LNCaP clone FGC (cell line): ENCODE measurements at places on chromosomes 1 and 21.
A peak's percentile ranks its signal among the peaks of the same experiment; 100 is the strongest.

DNA sequence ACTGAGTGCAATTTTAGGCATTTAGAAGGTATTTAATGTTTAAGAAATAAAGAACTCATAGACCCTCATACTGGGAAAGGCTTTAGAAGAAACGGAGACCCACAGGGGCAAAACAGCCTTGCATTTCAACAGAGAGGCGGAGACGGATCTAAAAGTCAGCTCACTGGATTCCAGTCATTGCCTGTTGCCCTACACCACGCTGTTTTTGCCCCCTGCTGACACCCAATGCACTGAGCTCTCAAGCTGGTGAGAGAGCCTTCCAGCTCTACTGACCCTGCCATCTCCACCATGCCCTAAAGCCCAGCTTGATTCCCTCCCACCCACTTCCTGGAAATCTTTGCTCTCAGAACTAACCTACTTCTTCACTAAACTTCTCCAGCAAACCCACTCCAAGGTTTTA lies 7.2 kb upstream of the TRAF3IP3 start:
- DNase-seq: no peak

DNA sequence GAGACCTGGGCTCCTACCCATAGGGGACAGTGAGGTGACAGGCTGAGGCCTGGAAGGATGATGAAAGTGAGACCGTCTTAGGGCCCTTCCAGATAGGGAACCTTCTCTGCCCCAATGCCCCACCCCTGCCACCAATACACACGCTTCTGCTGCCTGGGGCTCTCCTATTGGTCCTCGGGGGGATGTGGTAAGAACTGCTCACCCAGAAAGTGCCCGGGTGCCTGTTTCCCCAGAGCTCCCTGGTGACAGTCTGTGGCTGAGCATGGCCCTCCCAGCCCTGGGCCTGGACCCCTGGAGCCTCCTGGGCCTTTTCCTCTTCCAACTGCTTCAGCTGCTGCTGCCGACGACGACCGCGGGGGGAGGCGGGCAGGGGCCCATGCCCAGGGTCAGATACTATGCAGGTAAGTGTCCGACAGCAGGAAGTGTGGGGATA lies 948 bp downstream of the SEMA4A start:
- DNase-seq: no peak

DNA sequence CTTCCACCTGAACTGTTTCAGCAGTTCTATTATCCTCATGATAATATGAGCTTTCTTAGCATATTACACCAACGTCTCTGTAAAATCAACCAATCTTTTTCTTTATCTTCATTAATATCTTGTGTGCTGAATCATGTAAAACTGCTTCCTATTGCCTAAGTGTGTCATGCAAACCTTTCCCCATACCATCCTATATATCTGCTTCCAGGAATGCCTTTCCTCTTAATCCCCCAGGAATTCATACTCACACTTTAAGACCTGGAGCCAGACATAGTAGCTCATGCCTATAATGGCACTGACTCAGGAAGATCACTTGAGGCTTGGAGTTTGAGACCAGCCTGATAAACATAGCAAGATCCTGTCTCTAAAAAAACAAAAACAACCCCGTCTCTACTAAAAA lies 183.9 kb downstream of the NRIP1 start:
- no peak for DNase-seq

GRCh38 chr1:220705782-220706181 lies 15.6 kb downstream of the C1orf115 start:
- no peak for DNase-seq

DNA sequence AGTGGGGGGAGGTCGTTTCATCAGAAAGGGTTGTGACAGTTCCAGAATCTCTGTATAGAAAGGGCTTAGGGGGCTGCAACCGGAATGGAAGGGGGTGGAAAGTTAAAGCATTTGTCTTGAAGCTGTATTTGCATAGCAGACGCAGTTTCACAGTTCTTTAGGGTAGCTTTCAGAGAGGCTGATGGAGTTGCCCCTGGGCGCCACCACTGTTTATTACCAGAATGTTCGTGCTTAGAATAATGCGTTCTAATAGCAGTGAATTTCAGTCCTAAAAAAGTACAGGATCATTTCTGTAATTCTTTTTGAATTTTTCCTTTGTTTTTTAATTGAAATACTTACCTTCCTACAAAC lies 1.3 kb downstream of the EXO1 start:
- no peak for DNase-seq

DNA sequence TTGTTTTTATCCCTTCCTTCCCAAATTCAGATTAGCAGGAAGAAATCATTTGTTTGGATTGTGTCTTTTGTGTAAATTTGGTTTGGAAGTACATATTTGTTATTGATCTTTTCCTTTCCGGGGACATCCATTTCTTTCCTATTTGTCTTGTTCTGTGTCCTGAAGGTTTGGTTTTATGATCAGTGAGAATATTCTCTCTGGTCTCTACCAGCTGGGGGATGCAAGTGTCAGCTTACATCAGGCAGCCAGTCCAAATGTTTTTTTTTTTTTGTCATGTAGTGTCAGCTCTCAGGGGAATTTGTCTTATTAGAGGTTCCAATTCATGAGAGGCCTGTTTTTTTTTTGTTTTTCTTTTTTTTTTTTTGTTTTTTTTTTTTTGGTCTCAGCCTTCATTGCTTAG lies 479.2 kb upstream of the LRRC7 start:
- DNase-seq: peak; percentile 91

- DNase-seq: no peak
Observed at GRCh38 chr1:213122514-213122929, 71.5 kb downstream of the RPS6KC1 start.

GRCh38 chr1:38474738-38475623 lies 384.6 kb downstream of the RRAGC start:
- DNase-seq: no peak

- DNase-seq: no peak
Observed at GRCh38 chr1:18934205-18935000, 22.1 kb downstream of the IFFO2 start.

- no peak for DNase-seq
Observed at GRCh38 chr1:193068013-193068412, 8.6 kb downstream of the RO60 start.

GRCh38 chr1:99501871-99502270 lies 144.0 kb upstream of the PALMD start:
- DNase-seq: no peak

DNA sequence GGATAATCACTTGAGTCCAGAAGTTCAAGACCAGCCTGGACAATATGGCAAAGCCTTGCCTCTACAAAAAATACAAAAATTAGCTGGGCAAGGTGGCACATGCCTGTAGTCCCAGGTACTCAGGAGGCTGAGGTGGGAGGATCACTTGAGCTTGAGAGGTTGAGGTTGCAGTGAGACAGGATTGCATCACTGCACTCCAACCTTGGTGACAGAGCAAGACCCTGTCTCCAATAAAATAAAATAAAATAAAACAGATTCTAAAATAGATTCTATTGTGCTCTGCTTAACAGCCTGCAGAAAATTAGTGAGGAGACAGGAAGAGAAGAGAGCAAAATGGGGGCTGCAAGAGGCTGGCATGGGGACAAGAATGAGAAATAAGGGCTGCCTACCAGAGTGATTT lies 7.5 kb upstream of the SDE2 start:
- DNase-seq: no peak

DNA sequence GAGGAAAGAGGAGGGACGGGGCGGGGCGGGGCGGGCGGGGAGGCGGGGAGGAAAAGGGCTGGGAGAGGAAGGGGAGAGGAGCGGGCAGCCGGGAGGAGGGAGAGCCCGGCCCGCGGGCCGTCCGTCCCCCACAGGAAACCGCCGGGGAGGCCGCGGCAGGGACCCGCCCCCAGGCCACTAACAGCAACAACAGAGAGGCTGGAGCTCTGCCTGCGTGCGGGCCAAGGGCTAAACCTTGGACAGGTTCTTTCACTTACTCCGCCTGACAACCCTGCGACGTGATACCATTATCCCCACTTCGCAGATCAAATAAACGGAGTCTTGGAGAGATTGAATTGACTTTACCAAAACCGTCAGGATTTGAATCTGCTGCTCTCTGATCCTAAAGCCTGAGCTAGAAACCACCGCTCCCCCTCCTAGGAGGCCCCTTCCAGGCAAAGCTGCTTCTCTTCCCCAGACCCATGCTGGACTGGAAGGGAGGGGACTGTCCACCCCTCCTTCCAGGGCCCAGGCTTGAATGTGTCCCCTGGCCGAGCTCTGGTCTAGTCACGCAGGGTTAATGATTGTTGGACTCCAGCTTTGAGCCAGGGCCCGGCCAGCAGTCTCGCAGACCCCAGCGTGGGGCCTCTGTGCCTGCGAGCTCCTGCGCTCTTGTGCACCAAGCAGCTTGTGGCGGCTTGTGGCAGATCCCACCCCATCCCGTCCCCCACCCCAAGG lies at the start of gene EVA1B:
TSS of gene EVA1B (minus strand) at position 10 of the 717 bp plus-strand sequence. CDS start 608 bp downstream, outside the sequence.
- DNase-seq: no peak

DNA sequence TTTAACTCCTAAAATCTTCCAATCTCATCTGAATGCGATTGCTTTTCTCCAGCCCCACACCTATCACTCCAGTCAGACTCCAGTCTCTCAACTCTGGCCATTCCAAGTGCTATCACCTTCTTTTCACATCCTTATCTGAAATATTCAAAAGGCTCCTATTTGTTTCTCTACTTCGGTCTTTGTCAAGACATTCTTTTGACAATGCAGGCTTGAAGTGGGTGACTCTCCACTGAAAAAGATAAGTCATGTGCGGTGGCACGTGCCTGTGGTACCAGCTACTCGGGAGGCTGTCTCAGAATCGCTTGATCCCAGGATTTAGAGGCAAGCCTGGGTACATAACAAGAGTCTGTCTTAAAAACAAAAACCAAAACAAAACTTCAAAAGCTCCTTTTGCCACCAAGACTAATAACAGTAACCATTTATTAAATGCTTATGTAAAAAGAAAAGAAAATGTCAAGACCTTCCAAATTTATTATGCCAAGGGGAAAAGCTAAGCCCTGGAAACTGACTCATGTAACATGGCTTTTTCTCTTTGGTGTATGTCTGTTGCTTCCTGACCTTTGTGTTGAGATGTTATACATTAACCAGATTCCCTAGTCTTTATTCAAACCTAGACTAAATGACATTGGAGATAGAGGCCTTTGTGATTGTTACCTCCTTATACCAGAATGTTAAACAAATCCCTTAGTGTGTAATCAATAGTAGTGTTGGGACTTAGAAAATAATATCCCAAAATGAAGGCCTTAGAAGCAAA lies 3.6 kb downstream of the ALG14 start:
- no peak for DNase-seq

GRCh38 chr1:151540982-151541377 lies 871 bp downstream of the TUFT1 start:
- DNase-seq: no peak

DNA sequence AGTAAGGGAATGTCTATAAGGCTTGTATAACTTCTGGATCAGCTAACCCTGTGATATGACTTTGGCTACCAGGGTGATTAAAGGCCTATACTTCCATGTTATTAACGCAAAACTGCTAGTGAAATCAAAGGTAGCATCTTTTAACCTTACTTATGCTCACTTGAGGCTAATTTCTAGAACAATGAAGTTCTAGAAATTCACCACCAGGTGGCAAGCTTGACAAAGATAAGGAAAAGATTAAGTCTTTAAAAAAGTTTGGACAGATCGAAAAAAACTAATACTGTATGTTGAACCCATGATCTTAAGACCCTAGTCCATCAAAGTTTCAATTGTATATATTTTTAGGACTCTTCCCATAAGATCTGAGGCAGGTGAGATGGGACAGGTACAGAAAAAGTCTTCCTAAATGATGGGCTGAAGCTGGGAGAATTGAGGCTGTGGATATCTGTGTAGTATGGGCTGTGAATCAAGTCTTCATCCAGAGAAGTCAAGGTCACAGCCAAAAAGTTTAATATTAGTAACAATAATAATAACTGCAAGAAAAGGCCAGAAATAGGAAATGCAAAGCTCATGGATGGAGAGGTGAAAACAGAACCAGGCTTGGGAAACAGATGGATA lies 18.8 kb downstream of the KYAT3 start:
- no peak for DNase-seq
